ENCODE measurements at places on chromosomes 2 and 18.
A peak's percentile ranks its signal among the peaks of the same experiment; 100 is the strongest.

- no peak for DNase-seq
These were observed 588.6 kb downstream of the NRXN1 start for GRCh38 chr2:50443288-50443687.

DNA sequence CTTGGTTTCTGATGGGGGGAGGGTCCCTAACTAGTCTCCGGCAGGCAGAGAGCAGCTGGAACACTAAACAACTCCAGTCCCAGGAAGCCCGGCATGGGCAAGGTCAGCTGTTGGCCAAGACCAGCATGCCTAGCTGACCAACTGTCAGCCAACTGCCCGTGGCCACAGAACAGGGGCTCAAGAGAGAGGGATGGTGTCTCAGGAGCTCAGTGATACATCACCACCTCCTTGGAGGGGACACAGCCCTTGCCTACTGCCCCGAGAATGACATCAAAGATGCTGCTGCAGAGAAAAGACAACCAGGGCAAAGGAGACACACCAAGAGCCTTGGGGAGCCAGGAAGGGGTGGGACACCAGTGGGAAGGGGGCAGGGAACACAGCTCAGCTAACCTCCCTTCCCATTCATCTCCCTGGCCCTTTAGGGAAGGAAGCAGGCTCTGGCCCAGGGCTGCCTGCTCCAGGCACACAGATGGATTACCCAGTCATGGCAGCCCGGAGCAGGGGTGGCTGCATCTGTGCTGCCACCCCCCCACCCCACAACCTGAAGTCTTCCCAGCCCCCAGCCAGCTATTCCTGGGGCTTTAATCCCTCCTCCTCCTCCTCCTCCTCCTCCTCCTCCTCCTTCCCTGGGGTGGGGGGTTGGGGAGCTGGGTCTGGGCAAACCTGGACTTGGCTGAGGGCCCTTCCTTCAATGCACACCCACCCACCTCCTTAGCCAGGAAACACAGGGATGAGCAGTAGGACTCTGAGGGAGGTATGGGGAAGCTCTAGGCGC, 1.9 kb downstream of the BIN1 start:
- no peak for DNase-seq

- DNase-seq, result no peak
These were observed 311.5 kb downstream of the DLGAP1 start for GRCh38 chr18:4143585-4143984.

GRCh38 chr18:61988100-61988499, 95.3 kb upstream of the RNF152 start:
- DNase-seq, result no peak

DNA sequence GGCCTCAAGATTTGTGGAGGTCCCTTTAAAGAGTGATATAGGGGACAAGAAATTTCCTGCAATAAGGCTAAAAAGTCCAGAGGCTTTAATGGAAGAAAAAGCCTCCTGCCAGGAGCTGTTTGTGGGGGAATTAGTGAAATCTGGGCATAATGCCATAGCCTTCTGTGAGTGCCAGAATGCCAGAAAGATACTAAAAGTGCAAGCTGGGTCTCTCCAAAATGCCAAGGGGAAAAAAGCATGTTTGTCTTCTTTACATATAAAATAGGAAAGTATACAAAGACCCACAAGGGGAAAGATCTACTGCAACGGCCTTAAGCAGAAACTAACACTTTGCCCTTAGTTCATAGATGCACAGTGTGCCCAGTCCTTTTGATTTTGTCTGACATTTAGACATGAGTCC, 647.7 kb upstream of the ZNF804A start:
- no peak for DNase-seq

GRCh38 chr2:144999071-144999875, 479.4 kb upstream of the ZEB2 start:
- DNase-seq, result peak; percentile 29

DNA sequence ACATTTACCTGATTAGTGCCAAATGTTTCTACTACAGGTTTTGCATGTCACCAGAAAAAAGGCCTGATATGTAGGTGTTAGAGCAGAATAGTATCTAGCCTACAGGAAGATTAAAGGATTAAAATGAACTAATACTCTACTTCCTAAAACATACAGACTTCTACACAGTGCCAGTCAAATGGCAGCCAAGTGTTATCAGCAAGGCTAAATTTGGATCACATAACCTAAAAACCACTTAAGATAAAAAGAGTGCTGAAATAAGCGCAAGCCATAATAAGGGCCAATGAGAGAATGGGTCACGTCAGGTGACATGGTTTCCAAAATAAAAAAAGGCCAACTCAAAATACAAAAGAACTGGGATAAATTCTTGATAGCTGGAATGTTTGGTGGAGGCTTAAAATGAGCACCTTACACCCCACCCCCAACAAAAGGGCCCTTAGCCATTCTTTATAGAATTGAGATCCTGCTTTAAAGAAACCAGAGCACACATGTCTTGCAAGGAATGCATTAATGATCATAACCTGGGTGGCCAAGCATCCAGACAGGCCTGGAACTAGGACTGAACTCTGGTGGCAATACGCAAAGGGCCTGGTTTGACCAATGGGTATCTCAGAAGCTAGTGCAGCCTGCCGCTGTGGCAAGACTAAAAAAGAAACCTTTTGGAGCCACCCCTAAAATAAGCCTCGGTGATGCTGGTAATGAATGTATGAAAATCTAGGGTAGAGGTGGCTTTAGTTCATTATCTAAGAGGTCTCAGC, 32.4 kb downstream of the IRS1 start:
- DNase-seq, result no peak

DNA sequence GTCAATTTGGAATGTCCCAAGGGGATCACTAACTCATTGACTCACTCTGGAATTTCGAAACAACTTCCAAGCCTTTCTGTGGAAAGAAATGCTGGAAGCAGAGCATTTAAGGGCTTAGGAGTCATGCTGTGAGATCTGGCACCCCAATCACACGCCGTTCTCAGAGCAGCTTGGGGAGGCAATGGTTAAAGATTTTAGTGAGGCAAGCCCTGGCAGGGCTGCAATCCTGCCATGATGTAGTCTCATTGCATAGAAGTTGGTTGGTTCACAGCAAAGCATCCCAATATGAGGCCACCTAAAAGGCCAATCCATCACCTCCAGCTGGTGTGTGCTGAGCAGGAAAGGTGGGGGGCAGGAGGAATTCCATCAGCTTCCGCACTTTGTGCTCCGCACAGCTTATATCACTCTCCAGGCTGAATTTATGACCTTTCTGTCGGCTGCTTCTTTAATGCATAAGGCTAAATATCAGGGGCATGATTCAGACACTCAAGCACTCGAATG, 1043.9 kb upstream of the POU3F3 start:
- DNase-seq, result peak; percentile 0

- no peak for DNase-seq
These were observed 27.5 kb downstream of the FIGN start for GRCh38 chr2:163708265-163708664.

GRCh38 chr2:47645246-47645645, 137.7 kb upstream of the MSH6 start:
- DNase-seq, result no peak

- peak; percentile 96 for DNase-seq
These were observed 170.1 kb downstream of the ASB1 start for GRCh38 chr2:238596571-238597551.

DNA sequence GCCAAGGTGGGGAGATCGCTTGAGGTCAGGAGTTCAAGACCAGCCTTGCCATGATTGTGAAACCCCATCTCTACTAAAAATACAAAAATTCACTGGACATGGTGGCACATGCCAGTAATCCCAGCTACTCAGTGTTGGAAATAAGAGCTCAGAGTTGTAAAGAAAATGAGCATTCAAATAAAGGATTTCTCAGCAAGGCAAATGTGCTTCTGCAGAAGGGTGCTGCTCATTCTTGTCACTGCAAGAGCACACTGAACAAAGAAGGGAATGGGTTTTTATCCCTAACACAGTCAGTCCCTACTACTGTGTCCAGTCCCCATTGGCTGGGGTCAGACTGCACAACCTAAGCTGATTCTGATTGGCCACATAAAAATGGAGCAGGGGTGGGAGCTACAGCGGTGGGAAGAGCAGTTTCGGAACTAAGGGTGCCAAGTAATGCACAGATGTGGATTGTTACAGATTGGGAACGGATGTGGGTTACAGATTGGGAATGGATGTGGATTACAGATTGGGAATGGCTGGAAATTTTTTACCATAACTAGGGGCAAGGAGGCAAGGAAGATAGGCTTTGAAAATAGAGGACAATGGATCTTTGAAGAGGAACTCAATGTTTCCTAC, 31.1 kb upstream of the TRAPPC8 start:
- DNase-seq, result no peak

DNA sequence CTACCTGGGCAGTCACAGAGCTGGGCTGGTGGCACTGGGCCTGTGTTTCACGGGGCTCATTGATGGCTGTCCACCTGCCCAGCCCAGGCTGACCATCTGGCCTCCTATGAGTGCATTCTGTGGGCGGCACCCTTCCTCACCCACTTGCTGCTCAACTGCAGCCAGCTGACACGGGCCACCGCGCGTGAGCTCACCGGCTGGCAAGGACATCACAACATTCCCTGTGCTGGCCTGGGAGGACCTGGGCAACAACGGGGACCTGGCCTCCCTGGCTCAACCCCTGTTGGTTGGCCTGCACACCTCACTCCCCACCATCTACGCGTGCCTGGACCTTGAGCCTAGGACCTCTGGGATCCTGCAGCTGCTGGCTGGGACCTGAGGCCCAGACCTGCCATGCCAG, 98.2 kb upstream of the DTNA start:
- DNase-seq, result no peak

DNA sequence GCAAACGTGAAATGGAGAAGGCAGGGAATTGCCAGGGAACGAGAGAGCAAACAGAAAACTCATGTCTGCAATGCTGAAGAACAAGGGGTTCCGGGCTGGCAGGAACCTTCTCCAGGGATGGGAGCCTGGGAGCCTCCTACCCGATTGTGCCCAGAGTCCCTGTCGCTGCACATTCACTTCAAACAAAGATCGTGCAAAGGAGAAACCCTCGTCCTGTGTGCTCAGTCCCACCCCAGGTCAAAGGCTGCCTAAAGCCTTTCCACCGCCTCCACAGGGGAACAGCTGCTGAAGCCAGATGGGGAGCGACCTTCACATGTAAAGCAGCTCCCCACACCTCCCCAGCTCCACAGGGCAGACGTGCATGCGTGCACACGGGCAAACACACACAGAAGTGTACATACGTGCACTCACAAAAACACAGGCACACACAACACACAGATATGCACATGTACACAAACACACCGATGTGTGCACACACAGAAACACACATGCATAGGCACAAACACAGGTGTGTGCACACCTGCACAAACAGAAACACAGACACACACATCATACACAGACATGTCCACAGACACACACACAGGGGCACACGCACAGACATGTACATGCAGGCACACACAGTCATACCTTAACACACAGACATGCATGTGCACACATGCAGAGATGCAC, 460.1 kb upstream of the SALL3 start:
- no peak for DNase-seq

DNA sequence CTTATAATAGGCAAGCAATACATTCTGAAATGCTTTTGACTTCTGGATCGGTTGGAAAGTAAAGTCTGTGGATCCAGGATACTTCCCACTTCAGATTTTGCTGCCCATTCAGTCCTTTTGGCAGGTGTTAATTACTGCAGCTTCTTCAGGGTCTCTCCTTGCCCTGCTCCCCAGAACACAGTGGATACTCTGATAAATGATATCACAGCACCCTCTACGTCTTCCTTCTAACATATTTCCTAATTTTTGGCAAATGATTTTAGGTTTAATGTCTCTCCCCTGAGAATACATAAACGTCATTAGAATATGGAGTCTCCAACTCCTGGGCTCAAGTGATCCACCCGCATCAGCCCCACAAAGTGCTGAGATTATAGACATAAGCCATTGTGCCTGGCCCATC, 249.8 kb downstream of the NYAP2 start:
- DNase-seq, result no peak

DNA sequence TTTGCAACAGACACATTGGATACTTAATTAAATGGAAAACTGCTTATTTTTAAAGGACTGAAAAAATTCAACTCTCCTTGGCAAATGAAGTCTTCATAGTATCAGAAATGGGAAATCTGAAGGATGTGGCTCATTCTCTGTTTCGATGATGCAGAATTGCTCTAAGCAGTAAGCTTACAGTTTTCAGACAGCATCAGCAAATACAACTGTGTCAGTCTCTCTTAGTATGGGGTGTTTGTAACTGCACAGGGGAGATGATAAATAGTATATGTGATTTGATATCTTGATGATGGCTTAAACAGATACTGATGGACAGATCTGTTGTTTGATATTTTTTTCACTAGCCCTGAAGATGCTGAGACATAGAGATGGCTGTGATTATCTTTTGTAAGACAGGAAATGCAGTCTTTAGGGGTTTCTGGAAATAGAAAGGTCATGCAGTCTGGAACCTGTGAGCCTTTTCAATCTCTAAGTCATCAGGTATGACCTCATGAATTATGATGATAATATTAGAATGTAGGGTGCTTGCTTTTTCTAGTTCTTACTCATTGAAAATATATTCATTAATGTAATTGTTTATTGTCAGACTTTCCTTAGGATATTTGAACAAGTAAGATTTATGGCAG, 84.2 kb downstream of the SLC4A10 start:
- DNase-seq, result no peak

DNA sequence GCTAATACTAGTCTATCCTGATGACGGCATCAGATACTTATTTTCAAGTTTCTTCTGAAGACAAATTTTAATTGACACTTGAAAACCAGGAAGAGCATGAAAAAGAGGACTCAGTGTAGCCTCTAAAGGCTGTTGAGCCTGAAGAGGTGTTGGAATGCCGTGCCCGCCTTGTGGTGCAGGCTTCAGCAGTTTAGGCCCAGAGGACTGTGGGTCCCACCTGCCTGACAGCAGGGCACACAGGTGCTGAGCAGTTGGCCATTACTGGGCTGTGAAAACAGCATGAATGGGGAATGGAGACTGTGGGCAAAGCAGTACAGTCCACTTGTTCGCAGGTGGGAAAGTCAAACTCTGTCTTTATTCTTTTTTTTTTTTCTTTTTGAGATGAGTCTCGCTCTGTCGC, 49.8 kb upstream of the THOC1 start:
- DNase-seq, result no peak

- DNase-seq, result no peak
These were observed 7.4 kb upstream of the NTSR2 start for GRCh38 chr2:11677136-11678055.

DNA sequence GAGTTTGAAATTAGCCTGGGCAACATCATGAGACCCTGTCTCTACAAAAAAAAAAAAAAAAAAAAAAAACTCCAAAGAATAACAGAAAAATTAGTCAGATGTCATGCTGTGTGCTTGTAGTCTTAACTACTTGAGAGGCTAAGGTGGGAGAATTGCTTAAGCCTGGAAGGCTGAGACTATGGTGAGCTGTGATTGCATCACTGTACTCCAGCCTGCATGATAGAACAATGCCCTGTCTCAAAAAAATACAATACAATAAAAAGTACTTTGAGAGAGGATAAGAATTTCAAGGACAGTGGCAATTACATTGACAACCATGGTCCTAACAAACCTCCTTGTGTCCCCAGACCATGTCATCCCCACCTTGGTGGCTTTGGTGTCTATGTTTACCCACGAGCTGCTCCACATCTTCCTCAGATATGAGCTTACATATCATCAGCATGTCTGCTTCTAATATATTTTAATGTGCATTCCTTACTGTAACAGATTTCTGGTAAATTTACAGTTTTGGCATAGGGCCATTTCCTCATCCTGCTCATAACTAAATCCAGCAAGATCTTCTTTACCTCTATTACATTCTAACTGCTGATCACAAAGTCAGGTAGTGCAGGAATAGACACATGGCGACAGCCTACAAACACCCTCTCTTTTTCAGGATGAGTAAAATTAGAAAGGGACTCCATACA, 437.7 kb upstream of the HNRNPA3 start:
- DNase-seq, result peak; percentile 30

Measured in AG10803 (cell line).